ENCODE measurements at places on chromosomes 7 and 10.

GRCh38 chr10:77837925-77838595, 88.5 kb downstream of the DLG5 start:
- peak; percentile 13 for DNase-seq

DNA sequence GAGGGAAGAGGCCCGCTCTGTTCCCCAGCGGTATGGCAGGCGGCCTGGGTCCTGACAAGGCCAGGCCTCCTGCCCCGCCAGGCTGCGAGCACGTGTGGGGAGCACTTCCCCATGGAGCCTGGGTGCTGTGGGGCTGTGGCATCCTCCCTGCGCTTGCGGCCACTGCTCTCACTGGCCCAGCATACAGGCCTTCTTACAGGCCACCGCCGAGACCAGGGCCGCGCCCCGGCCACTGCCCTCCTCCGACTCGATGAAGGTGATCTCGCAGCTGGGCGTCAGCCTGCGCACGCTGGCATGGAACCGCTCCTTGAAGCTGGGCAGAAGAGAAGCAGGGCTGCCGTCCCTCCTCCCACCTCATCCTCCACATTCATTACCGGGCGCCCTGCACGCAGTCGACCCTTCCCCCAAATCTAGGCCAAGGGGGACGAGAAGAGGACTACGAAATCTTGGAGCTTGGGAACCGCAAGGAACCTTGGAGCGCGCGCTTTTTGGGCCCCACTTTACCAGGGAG, 3.9 kb upstream of the MYL7 start:
- no peak for DNase-seq

- no peak for DNase-seq
Measured at GRCh38 chr7:2374830-2375728, 20.5 kb downstream of the EIF3B start.

DNA sequence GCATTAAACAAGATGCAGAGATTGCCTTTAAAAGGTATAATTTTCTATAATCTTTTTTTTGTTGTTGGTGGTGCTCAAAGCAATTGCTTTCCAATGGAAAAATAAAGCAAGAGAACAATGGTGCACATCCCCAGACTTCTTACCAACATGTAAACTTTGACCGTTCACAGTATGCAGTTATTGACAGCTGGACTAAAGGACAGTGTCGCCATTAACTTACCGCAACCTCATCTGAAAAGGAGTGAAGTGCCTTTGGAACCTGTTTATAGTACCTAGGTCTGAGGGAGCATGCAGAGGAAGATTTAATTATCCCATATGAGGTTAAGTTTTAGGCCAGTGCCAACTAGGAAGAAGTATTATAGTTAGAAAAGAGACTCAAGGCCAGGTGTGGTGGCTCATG, 654.5 kb downstream of the PARD3 start:
- no peak for DNase-seq

- peak; percentile 22 for DNase-seq
Measured at GRCh38 chr7:92809397-92809759, 27.0 kb downstream of the CDK6 start.

- DNase-seq = no peak
Measured at GRCh38 chr10:73807471-73807870, 3.9 kb downstream of the NDST2 start.

- DNase-seq = no peak
Measured at GRCh38 chr7:153942036-153942435, 110.2 kb upstream of the DPP6 start.

- DNase-seq = peak; percentile 43
Measured at GRCh38 chr7:132145466-132145865, 430.8 kb downstream of the PLXNA4 start.

- DNase-seq = no peak
Measured at GRCh38 chr10:128013626-128014025, 106.7 kb downstream of the PTPRE start.

Data from choroid plexus epithelial cell (primary cell).